ENCODE measurements at places on chromosomes 1 and 21.

DNA sequence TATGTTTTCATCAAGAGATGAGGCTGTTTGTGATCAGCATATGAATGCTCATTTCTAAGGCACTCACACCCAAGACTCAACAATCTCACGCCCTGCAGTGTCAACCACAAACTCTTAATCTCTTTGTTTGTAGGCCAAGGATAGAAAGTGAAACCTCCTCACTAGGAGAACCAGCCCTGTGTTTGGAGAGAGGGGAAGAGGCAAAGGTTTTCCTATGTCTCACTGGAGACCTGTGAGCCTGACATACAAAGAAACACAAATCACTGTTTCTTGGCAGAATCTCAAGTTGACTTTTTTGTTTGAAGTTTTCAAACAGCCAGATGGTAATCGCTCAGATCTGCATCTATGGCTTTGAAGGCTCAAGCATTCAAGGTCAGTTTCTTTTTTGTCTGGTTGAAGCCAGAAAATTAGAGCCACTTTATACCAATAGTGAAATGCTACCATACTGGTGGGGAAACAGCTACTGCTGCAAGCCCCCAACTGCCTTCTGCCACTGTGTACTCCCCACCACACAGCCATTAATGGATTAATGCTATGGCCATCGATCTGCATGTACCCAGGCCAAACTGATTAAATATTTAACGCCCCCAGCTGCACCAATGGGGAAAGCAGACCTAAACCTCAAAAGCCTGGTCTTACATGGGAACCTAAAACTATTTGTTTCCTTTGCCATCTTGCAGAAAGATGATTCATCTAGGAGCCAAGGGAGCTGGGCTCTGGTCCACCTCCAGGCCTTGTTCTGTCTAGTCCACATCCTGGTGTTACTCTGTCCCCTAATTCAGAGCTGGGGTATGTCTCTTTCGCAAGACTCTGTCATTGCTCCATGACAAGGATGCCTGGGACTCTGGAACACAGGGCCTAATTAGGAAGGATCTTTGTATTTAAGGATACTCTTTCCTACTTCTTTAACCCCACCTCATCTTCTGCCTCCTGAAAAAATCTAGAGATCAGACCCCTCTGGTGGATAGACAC is 16.3 kb downstream of the PDZK1 start:
- no peak for DNase-seq

DNA sequence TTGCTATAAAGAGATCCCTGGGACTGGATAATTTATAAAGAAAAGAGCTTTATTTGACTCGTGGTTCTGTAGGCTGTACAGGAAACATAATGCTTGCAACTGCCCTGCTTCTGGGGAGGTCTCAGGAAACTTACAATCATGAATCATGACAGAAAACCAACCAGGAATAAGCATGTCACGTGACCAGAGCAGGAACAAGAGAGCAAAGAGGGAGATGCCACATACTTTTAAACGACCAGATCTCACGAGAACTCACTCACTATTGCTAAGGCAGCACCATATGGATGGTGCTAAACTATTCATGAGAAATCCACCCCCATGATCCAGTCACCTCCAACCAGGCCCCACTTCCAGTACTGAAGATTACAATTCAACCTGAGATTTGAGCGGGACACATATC is 49.8 kb upstream of the RCC1 start:
- DNase-seq, result no peak

DNA sequence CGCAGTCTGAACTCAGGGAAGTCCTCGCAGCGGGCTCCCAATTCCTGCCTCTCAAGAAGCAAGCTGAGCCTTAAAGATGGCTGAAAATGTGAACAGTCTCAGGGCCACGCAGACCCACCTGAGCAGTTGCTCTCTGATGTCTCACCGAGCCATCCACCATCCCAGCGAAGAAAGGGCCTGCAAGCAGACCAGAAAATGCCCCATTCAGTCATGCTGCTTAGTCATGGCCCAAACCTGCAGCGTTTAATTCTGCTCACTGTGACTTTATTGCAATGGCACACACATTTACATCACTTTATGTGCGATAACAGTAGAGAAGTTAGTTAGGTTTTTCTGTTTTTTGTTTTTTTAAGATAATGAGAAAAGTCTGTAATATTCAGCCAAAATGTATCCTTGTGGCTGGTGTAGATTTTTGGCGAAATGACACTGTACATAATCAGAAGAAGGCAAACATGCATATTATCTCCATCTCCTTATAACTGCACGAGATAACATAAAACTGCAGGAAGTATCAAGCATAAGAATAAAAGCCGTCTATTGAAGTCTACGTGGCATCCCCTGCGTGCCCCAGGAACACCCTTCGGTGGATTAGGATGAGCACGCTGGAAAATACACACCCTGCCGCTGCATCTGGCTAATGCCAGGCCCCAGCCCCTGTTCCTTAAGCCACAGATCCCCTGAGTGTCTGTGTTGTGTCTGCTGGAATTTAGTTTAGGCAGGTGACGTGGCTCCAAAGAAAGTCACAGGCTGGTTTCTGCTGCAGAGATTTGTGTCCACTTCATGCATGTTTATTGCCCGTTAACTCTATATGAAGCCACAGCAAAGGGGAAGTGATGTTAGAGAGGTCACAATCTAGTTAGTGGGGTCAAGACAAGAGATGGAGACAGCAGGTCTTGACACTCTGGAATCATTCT is 119.8 kb upstream of the IRF2BP2 start:
- DNase-seq, result no peak

GRCh38 chr1:220732137-220732536 is 16.0 kb upstream of the MTARC2 start:
- no peak for DNase-seq

GRCh38 chr21:46215436-46216131 is 13.0 kb downstream of the LSS start:
- DNase-seq, result no peak

DNA sequence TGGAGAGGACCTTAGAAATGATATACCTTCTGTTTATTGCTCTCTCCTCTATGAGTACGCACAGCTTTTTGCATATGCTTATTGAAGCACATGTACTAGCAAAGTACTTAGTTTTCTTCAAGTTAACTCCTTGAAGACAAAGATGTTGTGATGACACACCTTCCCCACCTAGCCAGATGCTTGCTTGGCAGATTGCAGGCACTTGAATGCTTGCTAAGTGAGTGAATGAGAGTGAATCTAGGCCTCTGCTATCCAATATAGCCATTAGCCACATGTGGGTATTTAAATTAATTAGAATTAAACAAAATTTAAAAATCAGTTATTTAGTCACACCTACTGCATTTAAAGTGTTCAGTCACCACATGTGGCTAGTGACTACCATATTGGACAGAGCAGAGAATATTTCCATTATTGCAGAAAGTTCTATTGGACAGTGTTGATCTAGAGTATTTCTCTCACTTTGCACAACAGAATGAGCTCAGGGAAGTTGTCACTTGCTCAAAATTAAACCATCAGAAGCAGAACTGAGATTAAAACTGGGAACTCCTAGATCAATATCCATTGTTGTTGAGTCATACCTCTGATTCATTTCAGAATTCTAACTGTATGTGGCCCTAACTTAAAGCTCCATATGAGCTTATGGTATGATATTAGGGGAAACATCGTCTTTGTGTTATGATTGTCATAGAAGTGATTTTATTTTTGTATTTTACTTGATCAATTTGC is 8.6 kb upstream of the EEIG2 start:
- no peak for DNase-seq

- DNase-seq, result no peak
Measured at GRCh38 chr1:152182944-152183361, 23.9 kb upstream of the RPTN start.

DNA sequence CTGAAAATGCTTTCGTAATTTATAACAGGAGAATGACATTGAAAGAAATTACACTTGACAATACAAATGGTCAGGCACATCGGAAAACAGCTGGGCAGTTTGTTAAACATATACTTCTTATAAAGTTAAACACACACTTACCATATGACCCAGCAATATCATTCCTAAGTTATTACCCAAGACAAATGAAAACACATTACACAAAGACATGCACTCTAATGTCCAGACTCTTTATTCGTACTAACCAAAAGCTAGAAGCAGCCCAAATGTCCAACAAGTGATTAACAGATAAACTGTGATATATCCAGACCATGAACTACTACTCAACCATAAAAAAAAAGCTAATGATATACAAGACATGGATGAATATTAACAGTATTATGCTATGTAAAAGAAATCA is 8.5 kb downstream of the AKT3 start:
- DNase-seq, result no peak

GRCh38 chr1:29505532-29506220 is 269.4 kb downstream of the PTPRU start:
- DNase-seq, result no peak

DNA sequence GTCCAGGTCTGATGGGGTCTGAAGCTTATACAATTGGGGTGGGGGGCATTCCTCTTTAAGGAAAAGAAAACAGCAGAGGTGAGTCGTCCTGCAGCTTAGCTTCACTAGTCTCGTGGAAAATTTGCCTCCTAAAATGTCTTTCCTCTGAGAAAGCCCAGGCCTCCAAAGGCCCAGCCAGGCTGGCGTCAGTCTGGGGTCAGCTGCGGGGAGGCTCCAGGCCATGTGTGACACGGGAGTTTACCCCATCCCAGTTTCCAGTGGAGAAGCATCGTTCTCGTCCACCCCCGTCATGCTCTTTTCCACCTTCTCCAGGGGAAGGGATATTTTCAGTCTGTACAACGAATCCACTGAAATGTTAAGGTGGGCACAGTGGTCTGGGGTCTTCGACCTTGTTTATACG is 42.8 kb downstream of the B3GALT5 start:
- no peak for DNase-seq

- DNase-seq, result no peak
Measured at GRCh38 chr1:89429062-89429461, 65.2 kb downstream of the GBP6 start.

DNA sequence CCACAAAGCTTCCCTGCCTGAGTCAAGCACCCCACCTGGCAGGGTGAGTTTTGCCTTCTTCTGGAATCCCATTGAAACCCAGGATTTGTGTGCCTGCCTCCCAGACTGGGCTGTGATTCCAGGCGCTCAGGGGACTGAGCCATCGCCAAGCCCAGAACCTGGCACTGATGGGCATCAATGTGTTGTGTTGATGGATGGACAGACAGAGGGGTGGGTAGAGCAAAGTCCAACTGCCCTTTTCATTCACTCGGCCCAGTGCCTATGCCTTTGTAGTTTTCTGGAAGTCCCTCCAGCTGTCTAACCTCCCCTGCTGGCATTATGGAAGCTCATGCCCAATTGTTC is 66.0 kb upstream of the LAPTM5 start:
- DNase-seq, result no peak

DNA sequence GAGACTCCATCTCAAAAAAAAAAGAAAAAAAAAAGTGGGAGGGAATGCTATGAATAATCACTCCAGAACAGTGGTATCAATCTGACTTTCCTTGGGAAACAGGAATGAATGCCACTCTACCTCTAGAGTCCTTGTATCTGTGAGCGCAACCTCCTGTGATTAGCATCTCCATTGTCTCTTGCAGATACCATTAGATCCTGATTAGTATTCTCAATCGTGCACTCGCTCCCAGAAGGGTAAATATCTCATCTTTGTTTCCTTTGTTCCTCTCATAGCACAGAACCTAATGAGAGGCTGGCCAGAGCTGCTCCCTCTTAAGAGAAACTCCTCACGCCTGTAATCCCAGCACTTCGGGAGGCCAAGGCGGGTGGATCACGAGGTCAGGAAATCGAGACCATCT is 184.4 kb upstream of the KCNK2 start:
- no peak for DNase-seq

DNA sequence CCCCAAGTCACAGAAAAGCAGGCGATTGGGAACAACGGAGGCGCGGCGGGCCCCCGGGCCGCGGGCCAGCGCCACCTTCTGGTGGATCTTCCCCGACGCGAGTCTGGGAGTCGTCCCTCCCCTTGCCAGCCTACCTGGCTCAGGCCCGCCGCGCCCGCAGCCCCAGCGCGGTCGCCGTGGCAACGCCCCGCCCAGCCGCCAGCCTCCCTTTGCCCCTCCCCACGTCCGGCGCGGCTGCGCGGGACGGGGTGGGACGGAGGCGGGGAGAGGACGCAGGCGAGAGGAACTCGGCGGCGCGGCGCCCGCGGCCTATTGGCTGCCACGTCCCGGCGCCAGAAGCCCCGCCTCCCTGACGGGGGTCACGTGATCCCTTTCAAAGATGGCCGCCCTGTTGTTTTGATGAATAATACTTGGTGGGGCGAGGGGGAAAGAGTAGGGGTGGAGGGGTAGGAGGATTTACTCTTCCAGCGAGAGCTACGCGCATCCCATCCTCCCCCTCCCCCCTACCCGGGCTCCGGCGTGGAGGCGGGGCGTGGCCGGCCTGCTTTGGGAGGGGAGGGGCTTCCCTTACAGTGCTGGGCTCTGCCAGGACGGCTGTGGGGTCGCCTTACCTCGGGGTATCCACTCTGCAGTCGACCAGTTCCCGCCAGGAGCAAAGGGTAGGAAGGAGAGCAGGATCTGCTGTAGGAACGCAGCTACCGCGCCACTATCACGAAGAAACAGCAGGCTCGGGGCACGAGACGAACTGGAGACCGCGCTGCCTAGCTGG is at the start of gene UBE4B:
TSS of gene UBE4B (plus strand) at position 369 of the 769 bp plus-strand sequence. CDS start 713 bp downstream, outside the sequence.
- peak; percentile 98 for DNase-seq

DNA sequence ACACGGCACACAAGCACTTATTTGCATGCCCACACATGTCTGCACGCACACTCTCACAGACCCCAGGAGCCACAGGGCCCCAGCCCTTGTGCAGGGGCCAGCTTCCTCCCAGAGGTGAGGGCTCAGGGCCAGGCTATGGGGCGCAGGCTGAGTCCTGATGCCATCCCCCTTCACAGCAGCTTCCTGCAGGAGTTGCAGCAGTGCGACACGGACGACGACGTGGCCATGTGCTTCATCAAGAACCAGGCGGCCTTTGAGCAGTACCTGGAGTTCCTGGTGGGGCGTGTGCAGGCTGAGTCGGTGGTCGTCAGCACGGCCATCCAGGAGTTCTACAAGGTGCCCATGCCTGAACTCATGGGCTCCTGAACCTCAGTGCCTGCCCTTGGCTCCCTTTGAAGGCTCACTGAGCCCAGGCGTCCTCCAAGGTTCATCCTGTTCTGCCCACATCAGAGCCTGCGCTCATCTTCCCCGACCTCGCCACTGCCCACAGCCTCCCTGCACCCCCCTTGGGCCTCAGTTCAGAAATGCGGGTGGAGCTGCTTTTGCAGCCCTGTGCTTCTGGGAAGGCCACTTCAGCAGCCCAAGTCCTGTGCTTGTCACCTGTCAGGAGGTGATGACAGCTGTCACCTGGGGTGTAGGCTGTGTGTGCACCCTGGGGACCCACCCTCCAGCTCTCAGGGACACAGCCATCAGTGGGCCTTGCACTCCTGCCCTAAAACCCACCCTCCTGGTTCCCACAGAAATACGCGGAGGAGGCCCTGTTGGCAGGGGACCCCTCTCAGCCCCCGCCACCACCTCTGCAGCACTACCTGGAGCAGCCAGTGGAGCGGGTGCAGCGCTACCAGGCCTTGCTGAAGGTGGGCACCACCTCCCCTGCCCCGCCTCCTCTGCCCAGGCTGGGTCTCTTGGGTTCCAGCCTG is 66.6 kb downstream of the TRIM11 start:
- no peak for DNase-seq

- DNase-seq, result no peak
Measured at GRCh38 chr1:3427711-3428704, 26.5 kb upstream of the ARHGEF16 start.

GRCh38 chr1:187938092-187938491 is 1109.3 kb downstream of the PLA2G4A start:
- DNase-seq, result no peak
